Transverse colon (tissue), 4 donors: ENCODE measurements at places on chromosomes 2 and 18. TPM values are rescaled to one million over a fixed set of nuclear protein-coding genes. Genes with fewer than 3 reads are reported as not detected.

- no peak overlapping the region for H3K27ac ChIP-seq
- peaks cover 5% of the 10 kb centered on the region for H3K27me3 ChIP-seq
- H3K4me3 ChIP-seq = no peak overlapping the region
Measured at GRCh38 chr2:172969609-172970008, 106.0 kb upstream of the MAP3K20 start.

Gene TBR1
- not detected for total RNA-seq

GRCh38 chr2:185628985-185629384 is 109.6 kb upstream of the FSIP2 start:
- no peaks in the 10 kb centered on the region for H3K27me3 ChIP-seq
- peak; percentile 51 for DNase-seq
- H3K36me3 ChIP-seq = no peaks in the 10 kb centered on the region
- H3K4me1 ChIP-seq = no peaks in the 10 kb centered on the region
- no peak overlapping the region for H3K4me3 ChIP-seq
- H3K27ac ChIP-seq = no peak overlapping the region

DNA sequence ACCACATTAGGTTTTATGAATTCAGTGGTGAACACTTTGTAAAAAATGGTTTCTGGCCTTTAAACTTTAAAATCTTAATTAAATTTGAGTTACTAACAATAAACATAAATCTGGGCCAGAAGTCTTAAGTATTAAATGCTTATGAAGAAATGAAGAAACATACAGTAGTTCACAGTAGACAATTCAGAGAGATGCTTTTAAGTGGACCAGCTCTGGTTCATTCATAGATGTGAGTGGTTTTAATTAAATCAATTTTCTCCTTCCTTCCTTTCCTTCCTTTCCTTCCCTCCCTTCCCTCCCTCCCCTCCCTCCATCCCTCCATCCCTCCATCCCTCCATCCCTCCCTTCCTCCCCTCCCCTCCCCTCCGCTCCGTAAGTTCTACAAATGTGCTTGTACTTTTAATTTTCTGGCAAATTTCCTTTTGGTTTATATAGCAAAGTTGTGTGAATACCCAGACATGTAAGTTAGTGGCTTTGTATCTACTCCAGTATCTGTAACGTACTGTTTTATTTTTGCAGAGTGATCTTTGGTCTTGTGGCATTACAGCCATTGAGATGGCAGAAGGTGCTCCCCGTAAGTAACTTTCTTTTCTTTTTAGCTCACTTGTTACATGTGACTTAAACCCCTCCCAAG is 136.5 kb downstream of the MAP4K4 start:
- no peak for DNase-seq
- no peak overlapping the region for H3K4me3 ChIP-seq
- no peaks in the 10 kb centered on the region for H3K36me3 ChIP-seq
- H3K27ac ChIP-seq = no peak overlapping the region
- H3K4me1 ChIP-seq = peaks cover 15% of the 10 kb centered on the region

DNA sequence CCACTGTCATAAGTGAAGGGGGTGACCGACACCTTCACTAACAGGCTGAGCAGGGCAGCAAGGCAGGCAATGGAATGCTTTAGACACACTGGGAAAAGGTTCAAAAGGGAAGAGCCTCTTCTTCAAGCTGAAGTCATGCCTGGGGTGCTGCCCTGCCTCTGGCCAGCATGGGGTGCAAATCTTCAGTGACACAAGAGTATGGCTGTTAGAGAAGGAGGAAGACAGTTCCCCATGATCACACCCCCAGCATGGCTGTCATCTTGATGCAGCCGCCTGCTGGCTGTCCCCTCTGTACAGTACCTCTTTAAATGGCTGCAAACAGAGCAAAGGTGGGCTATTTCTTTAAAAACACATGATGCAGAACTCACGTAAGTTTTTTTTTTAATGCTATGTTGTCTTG is 71.9 kb downstream of the INPP4A start:
- H3K36me3 ChIP-seq = no peaks in the 10 kb centered on the region
- no peak for DNase-seq
- H3K27ac ChIP-seq = no peak overlapping the region
- H3K4me3 ChIP-seq = no peak overlapping the region
- H3K4me1 ChIP-seq = peaks cover 8% of the 10 kb centered on the region

GRCh38 chr2:158034198-158034866 is 67.3 kb upstream of the UPP2 start:
- no peaks in the 10 kb centered on the region for H3K4me1 ChIP-seq
- H3K27me3 ChIP-seq = no peaks in the 10 kb centered on the region
- no peak overlapping the region for H3K27ac ChIP-seq
- H3K36me3 ChIP-seq = no peaks in the 10 kb centered on the region
- no peak overlapping the region for H3K4me3 ChIP-seq

DNA sequence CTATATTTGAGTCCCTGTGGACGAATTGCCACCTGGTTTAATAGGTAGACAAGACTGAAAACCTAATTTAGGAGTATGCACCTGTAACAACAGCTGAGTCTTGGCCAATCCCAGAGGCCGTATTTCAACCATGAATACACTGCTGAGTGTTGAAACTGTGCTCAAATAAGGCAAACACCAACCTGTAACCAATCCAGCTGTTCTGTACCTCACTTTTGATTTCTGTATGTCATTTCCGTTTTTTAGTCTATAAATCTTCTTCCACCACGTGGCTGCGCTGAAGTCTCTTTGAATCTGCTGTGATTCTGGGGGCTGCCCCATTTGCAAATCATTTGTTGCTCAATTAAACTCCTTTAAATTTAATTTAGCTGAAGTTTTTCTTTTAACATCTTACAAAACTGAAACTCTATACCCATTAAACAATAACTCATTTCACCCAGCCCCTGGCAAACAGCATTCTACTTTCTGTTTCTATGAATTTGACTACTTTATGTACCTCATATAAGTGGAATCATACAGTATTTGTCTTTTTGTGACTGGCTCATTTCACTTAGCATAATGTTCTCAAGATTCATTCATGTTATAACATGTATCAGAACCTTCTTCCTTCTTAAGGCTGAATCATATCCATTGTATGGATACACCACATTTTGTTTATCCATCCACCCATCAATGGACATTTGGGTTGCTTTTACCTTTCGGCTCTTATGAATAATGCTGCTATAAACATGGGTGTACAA is 7.5 kb upstream of the YPEL5 start:
- H3K27me3 ChIP-seq = no peaks in the 10 kb centered on the region
- no peak overlapping the region for H3K27ac ChIP-seq
- H3K4me3 ChIP-seq = no peak overlapping the region
- H3K4me1 ChIP-seq = no peaks in the 10 kb centered on the region
- H3K36me3 ChIP-seq = no peaks in the 10 kb centered on the region

GRCh38 chr18:58947136-58947732 is 82.6 kb downstream of the ZNF532 start:
- no peaks in the 10 kb centered on the region for H3K36me3 ChIP-seq
- no peak overlapping the region for H3K4me3 ChIP-seq
- no peak for DNase-seq
- H3K4me1 ChIP-seq = no peaks in the 10 kb centered on the region
- H3K27me3 ChIP-seq = no peaks in the 10 kb centered on the region
- H3K27ac ChIP-seq = no peak overlapping the region

GRCh38 chr18:36942264-36942663 is 113.3 kb downstream of the KIAA1328 start:
- H3K27me3 ChIP-seq = no peaks in the 10 kb centered on the region
- no peaks in the 10 kb centered on the region for H3K4me1 ChIP-seq
- no peak overlapping the region for H3K27ac ChIP-seq
- H3K36me3 ChIP-seq = no peaks in the 10 kb centered on the region
- DNase-seq = no peak
- H3K4me3 ChIP-seq = no peak overlapping the region

Gene DLX1
- not detected for total RNA-seq

Gene CNOT9
- 14.6 TPM for total RNA-seq

DNA sequence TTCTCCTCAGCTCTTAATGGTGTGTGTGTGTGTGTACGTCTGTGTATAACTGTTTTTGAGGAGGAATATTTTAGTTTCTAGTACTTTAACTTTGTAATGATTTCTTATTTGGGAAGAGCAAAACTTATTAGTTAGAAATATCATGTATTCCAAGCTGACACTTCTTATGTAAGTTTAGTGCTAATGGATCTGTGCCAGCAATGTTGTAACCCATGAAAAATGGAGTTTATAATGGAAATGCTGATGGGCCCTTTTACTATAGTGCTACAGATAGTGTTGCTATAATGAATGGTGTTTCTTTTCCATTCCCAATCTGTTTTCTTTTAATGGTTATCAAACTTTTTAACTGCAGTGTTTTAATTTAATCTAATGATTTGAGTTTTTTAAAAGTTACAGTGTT is 49.8 kb upstream of the OTX1 start:
- H3K27ac ChIP-seq = no peak overlapping the region
- DNase-seq = no peak
- no peaks in the 10 kb centered on the region for H3K4me1 ChIP-seq
- no peak overlapping the region for H3K4me3 ChIP-seq
- peaks cover 9% of the 10 kb centered on the region for H3K36me3 ChIP-seq
- no peaks in the 10 kb centered on the region for H3K27me3 ChIP-seq

DNA sequence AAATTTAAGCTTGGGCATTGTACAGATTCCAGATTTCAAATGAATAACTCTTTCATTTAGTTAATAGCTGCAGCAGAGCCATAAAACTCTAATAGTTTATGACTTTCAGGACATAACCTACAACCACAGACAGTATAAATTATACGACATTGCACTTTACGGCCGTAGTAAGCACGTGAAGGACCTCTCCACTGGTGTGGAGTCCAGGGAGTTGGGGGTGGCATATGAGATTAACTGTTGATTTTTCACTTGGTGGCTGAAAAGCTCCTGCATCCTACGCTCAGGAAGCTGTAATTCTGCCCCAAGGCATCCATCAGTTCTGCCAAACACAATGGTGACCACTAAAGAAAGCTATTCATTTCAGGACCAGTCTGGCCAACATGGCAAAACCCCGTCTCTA is 376.2 kb downstream of the SOX11 start:
- H3K4me1 ChIP-seq = no peaks in the 10 kb centered on the region
- H3K27ac ChIP-seq = no peak overlapping the region
- no peak overlapping the region for H3K4me3 ChIP-seq
- H3K27me3 ChIP-seq = no peaks in the 10 kb centered on the region

Gene CDK5R2
- total RNA-seq = not detected

- no peaks in the 10 kb centered on the region for H3K36me3 ChIP-seq
- no peak for DNase-seq
- no peak overlapping the region for H3K27ac ChIP-seq
- H3K27me3 ChIP-seq = no peaks in the 10 kb centered on the region
Measured at GRCh38 chr2:23292024-23292423, 93.0 kb upstream of the KLHL29 start.

Gene DOCK10
- total RNA-seq = 64.7 TPM

- peaks cover 15% of the 10 kb centered on the region for H3K4me1 ChIP-seq
- no peaks in the 10 kb centered on the region for H3K36me3 ChIP-seq
Measured at GRCh38 chr2:163732727-163733126, 3.1 kb downstream of the FIGN start.

DNA sequence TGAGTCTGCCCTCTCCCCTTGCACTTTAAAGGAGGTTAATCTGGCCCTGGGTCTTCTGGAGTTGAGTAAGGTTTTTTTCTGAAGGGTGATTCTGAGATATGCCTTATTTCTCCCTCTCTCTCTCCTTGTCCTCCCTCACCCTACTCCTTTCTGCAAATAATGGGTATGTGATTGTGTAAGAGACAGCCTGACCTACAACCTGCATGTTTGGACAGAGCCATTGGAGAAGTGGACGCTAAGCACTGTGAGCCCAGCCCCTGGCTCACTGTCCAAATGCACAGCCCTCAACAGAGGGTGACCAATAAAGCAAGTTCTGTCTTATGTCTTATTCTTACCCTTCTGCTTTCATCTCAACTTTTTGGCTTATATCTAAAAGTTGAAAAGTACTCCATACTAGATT is 71.5 kb downstream of the SPP2 start:
- no peak overlapping the region for H3K27ac ChIP-seq
- H3K36me3 ChIP-seq = no peaks in the 10 kb centered on the region
- no peak for DNase-seq
- no peak overlapping the region for H3K4me3 ChIP-seq
- no peaks in the 10 kb centered on the region for H3K4me1 ChIP-seq
- no peaks in the 10 kb centered on the region for H3K27me3 ChIP-seq

- H3K4me3 ChIP-seq = no peak overlapping the region
- no peaks in the 10 kb centered on the region for H3K27me3 ChIP-seq
- no peaks in the 10 kb centered on the region for H3K36me3 ChIP-seq
- peaks cover 33% of the 10 kb centered on the region for H3K4me1 ChIP-seq
- no peak for DNase-seq
Measured at GRCh38 chr2:111031546-111032478, 88.9 kb upstream of the BCL2L11 start.

Gene SERPINB4
- total RNA-seq = not detected

GRCh38 chr2:38947241-38948239 is 57.9 kb downstream of the ARHGEF33 start:
- no peaks in the 10 kb centered on the region for H3K27me3 ChIP-seq
- H3K36me3 ChIP-seq = no peaks in the 10 kb centered on the region
- no peak overlapping the region for H3K27ac ChIP-seq
- no peaks in the 10 kb centered on the region for H3K4me1 ChIP-seq

Gene CDH2
- 0.20 TPM for total RNA-seq

Gene PSD4
- total RNA-seq = 193 TPM

- no peaks in the 10 kb centered on the region for H3K36me3 ChIP-seq
- H3K27ac ChIP-seq = no peak overlapping the region
- H3K27me3 ChIP-seq = no peaks in the 10 kb centered on the region
- DNase-seq = no peak
- no peaks in the 10 kb centered on the region for H3K4me1 ChIP-seq
- H3K4me3 ChIP-seq = no peak overlapping the region
Measured at GRCh38 chr18:1244397-1245122, 339.9 kb downstream of the ADCYAP1 start.

Gene IWS1
- 49.1 TPM for total RNA-seq

DNA sequence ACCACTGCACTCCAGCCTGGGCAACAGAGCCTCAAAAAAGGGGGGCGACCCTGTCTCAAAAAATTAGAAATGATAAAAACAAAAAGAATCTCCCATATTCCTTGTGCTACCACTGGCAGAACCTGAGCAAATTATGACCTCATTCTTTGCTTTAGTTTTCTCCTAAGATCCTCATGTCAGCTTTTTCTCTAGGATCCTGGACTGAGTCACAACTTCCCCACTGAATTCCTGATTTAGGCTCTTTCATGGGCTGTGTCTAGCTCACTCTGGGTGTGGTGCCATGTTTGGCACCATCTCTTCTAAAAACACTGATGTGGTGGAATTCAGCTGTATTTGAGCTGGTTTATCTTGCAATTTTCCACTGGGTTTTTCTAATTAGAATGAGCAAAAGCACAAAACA is 37.1 kb downstream of the EXOC6B start:
- no peaks in the 10 kb centered on the region for H3K4me1 ChIP-seq
- no peak overlapping the region for H3K27ac ChIP-seq
- no peak for DNase-seq
- peaks cover 5% of the 10 kb centered on the region for H3K36me3 ChIP-seq
- no peak overlapping the region for H3K4me3 ChIP-seq
- no peaks in the 10 kb centered on the region for H3K27me3 ChIP-seq

Gene KYNU
- total RNA-seq = not detected
